Hair follicular keratinocyte (primary cell): ENCODE measurements at places on chromosomes 13 and 19. TPM values are rescaled to one million over a fixed set of nuclear protein-coding genes. Genes with fewer than 3 reads are reported as not detected.

The SBK3 gene
- not detected in 2 replicates for total RNA-seq

The NCR1 gene
- not detected in 2 replicates for total RNA-seq

The IL11 gene
- total RNA-seq = 2.9 and 7.0 TPM in 2 replicates

The LRRC25 gene
- not detected in 2 replicates for total RNA-seq

The LILRB4 gene
- not detected in 2 replicates for total RNA-seq

The CEACAM20 gene
- total RNA-seq = not detected in 2 replicates

The GIPR gene
- total RNA-seq = 0.15 and 1.4 TPM in 2 replicates

The TBXA2R gene
- total RNA-seq = 0.23 TPM in 2 replicates

The LEUTX gene
- total RNA-seq = not detected in 2 replicates

The NUMBL gene
- 6.9 and 8.9 TPM in 2 replicates for total RNA-seq

The ITGBL1 gene
- 1.0 and 2.8 TPM in 2 replicates for total RNA-seq

The ZFP28 gene
- total RNA-seq = 6.8 and 9.9 TPM in 2 replicates

The TRIP10 gene
- total RNA-seq = 51.0 and 66.4 TPM in 2 replicates

The SPACA7 gene
- not detected in 2 replicates for total RNA-seq

The ZNF431 gene
- 2.0 and 2.6 TPM in 2 replicates for total RNA-seq

The NLRP11 gene
- total RNA-seq = not detected in 2 replicates

The YJU2 gene
- total RNA-seq = 24.7 and 34.5 TPM in 2 replicates

The CLEC4M gene
- total RNA-seq = not detected in 2 replicates

The KIR3DL1 gene
- not detected in 2 replicates for total RNA-seq

The ZNF77 gene
- 1.4 and 3.3 TPM in 2 replicates for total RNA-seq

The CGB8 gene
- not detected in 2 replicates for total RNA-seq

The CYP4F2 gene
- total RNA-seq = 0.04 and 0.23 TPM in 2 replicates

The OR10H1 gene
- total RNA-seq = not detected in 2 replicates

The RBM42 gene
- total RNA-seq = 75.7 and 96.4 TPM in 2 replicates

The FPR3 gene
- total RNA-seq = not detected in 2 replicates

The ZNF723 gene
- not detected in 2 replicates for total RNA-seq

The ABHD8 gene
- 19.6 and 20.1 TPM in 2 replicates for total RNA-seq

The LGALS7 gene
- total RNA-seq = not detected in 2 replicates

The FAM124A gene
- not detected in 2 replicates for total RNA-seq
